ENCODE measurements at places on chromosomes 1 and 21. TPM values are rescaled to one million over a fixed set of nuclear protein-coding genes. Genes with fewer than 3 reads are reported as not detected.

The TMEM79 gene
- total RNA-seq: 2.2 TPM

The OR2T2 gene
- total RNA-seq: not detected

The RORC gene
- not detected for total RNA-seq

The STIL gene
- total RNA-seq: 10.0 TPM

The CLDN19 gene
- not detected for total RNA-seq

The SLAMF9 gene
- total RNA-seq: not detected

The AJAP1 gene
- total RNA-seq: 16.6 TPM

The CELA2B gene
- total RNA-seq: not detected

The HPDL gene
- total RNA-seq: 1.3 TPM

The S100A8 gene
- 1.6 TPM for total RNA-seq

The LCE1A gene
- not detected for total RNA-seq

The SYCP1 gene
- total RNA-seq: not detected

The TMPRSS2 gene
- not detected for total RNA-seq

The MATN1 gene
- 0.31 TPM for total RNA-seq

The KCNH1 gene
- 5.6 TPM for total RNA-seq

The HSF2BP gene
- 4.1 TPM for total RNA-seq

The NMNAT2 gene
- total RNA-seq: 73.2 TPM

The RPS27 gene
- 1,626 TPM for total RNA-seq

All from parietal lobe (tissue), 2 donors.